ENCODE measurements at places on chromosomes 4 and X.

GRCh38 chr4:179361978-179362486 lies 1919.8 kb upstream of the AGA start:
- DNase-seq, result no peak

- DNase-seq, result no peak
These were observed 96.1 kb downstream of the AFF1 start for GRCh38 chr4:87030755-87031441.

GRCh38 chr4:61003301-61003700 lies 196.8 kb upstream of the ADGRL3 start:
- no peak for DNase-seq

GRCh38 chr4:113822555-113823290 lies 61.2 kb upstream of the CAMK2D start:
- DNase-seq, result no peak

- no peak for DNase-seq
These were observed 33.1 kb upstream of the ANXA10 start for GRCh38 chr4:168059251-168059650.

GRCh38 chr4:77009511-77010115 lies 60.1 kb downstream of the SEPTIN11 start:
- no peak for DNase-seq

DNA sequence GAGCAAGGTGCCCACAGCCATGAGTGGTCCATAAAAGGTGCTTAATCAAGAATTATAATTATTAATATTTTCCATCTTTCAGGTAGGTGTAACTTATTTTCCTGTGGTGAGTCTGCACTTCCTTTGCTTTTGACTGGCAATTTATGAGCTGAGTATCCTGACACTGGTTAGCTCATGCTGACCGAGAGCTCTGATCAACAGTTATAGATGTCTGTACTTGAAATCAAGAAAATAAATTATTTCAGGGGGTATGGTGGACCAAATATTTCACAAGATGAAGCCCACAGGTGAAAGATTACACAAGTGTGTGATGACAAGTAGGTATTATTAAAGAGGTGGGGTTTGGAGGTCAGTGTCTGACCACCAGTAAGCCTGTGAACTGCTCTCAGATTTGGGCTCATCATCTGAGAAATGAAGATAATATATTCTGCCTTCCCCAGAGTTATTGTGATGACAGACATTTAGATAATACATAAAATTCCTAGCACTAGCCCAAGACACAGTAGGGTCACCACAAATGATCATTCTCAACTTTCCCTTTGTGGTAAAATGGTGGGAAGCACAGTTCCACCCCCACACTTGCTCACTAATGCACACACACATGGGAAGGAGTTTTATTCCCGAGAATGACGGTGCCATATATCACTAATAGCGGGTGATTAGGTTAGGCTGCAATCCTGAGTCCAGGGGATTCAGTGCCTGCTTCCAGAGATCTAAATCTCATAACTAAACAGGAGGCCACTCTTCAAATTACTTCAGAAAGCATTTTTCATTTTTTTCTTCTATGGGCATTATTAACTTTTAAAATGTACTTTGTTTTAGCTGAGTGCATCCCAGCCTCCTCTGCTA lies 34.0 kb upstream of the PACRGL start:
- no peak for DNase-seq

GRCh38 chr4:26574563-26574962 lies 9.3 kb upstream of the TBC1D19 start:
- DNase-seq, result no peak

DNA sequence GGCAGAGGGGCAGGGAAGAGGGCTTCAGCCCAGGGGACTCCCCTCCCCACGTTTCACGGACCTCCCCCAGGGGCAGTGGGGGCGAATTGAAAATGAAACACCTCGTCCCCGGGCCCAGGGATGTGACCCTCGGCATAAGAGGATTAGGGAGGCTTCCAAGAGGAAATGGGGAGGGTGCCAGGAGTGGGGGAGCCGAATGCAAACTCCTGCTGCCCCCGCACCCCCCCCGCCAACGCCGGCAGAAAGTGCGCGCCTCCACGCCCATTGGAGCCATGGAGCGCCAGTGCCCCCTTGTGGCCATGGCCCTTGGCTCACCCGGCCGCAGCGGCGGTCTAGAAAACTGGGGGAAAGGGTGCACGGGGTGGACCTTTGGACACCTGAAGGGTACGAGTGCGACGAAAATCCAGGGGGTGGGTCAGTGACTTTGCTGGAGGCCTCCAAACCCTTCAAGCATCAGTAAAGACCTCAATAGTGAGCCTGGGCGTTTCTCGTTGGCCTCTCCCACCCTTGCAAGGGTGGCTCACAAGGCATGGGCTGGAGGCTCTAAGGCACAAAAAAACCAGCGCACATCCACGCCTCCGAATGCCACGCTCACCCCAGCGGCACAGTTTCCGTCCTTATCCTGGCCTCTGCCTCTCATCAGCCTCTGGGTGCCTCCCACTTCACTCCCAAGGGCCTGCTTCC lies 120.8 kb upstream of the PJA1 start:
- peak; percentile 29 for DNase-seq

GRCh38 chr4:22824091-22824490 lies 131.4 kb downstream of the GBA3 start:
- no peak for DNase-seq

DNA sequence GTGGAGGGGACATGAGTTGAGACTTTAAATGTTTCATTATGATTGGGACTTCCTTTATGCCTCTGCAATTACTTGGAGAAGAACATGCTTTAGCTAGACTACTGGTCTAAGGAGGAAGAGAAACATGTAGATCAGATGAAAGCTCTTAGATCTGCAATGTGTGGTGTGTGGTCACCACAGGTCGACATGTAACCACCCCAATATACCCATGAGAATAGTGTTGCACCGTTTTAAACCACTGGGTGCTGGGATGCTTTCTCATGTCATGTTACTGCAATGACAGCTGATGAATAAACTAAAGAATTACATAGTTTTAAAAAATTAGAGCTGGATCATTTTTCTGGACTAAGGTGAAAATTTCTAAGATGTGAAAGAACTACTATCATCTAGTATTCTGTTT lies 1039.7 kb downstream of the RAPGEF2 start:
- DNase-seq, result no peak

GRCh38 chrX:112844250-112844649 lies 3.6 kb upstream of the AMOT start:
- no peak for DNase-seq

DNA sequence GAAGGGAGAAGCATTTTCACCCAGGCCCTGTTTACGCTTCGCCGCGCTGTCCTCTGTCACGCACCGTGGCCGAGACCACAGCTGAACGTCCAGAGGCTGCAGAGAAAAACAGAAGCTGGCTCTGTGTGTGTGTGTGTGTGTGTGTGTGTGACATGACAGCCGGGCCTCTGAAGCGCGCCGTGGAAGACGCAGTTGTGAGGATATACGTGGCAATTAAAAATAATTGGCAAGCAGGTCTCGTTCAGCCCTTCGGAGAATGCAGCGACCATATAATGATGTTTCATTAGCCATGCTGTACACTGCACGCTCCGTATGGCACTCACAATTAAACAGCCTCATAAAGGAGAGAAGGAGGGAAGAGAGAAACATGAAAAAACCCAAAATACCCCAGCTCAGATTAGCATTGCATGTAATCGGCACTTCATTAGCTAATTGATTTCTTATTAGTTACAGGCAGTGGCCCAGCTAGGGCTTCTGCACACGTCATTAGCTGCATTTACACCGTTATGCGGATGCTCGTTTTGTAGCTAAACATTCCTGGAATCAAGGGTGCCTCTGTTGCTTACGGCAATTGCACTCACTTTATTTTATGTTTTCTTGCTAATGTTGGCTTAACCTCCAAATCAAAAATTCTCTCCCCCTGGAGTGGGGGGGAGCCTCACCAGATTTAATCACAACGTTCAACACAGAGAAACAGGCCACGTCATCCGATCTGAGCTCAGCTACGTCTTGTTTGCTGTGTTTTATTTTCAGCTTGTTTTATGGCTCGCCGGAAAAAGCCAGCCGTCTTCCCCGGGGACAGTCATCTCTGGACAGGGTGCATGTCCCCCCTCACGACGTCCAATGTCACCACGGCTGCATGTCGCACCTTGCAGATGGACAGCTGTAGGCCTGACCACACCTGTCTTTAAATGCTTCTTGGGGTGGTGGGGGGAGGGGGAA lies 74.6 kb upstream of the SHOX start:
- no peak for DNase-seq

- no peak for DNase-seq
These were observed 137.6 kb upstream of the TBL1X start for GRCh38 chrX:9327086-9327746.

DNA sequence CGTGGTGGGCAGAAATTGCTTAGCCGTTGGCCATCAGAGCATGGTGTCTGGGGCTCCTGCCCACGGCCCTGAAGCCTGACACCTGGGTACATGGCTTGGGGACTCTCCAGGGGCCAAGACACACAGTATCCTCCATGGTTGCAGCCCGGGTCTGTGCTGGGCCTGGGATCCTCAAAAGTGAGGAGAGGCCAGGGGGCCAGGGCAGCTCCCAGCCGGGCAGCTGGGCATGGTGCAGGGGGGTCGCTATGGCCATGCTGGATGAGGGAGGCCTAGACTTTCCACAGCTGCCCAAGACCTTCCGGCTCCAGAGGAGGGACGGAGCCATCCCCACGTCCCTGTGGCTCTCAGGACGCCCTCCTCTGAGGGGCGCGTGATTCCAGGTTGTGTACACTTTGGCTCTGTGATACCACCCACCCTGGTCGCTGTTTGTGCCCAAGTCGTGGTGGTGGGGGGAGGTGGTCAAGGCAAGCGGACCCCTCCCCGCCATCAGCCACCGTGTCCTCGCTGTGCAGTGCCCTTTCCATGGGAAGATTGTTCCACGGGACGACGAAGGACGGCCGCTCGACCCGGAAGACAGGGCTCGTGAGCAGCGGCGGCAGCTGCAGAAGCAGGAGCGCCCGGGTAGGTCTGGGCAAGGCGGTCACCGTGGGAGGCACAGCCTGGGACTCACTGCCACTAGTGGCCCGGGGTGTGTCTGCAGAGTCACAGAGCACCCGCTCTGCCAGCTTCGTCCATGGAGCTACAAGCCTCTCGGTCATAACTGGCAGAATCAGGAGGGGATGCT lies 25.7 kb downstream of the NKX1-1 start:
- DNase-seq, result no peak

GRCh38 chr4:89164400-89164799 lies 53.1 kb downstream of the TIGD2 start:
- no peak for DNase-seq

- DNase-seq, result no peak
These were observed 39.5 kb downstream of the TMEM154 start for GRCh38 chr4:152640058-152640921.

GRCh38 chr4:169139021-169139420 lies 129.0 kb upstream of the CBR4 start:
- DNase-seq, result no peak

GRCh38 chr4:53490161-53490956 lies 100.9 kb downstream of the LNX1 start:
- DNase-seq, result no peak

- DNase-seq, result no peak
These were observed 134.1 kb downstream of the CEP135 start for GRCh38 chr4:56082829-56083228.

DNA sequence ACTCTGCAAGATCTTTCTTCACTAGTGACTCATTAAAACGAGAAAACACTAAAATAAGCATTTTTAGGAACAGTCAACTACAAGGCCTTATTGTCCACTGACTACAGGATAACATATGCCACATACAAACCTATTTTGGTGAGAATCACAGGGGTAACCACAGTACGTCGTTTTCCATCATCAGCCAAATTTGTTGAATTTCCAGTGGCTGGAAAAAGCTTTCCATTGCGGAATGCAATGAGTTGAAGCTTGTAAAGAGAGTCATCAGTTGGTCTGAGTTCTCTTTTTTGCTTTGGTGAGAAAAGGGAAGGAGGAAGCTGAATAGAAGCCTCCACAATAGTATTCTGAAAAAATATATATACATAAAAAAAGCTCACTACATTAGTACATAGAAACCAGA lies 102.4 kb downstream of the ADGRA3 start:
- DNase-seq, result no peak

GRCh38 chr4:80963051-80963450 lies 67.5 kb upstream of the BMP3 start:
- DNase-seq, result no peak

DNA sequence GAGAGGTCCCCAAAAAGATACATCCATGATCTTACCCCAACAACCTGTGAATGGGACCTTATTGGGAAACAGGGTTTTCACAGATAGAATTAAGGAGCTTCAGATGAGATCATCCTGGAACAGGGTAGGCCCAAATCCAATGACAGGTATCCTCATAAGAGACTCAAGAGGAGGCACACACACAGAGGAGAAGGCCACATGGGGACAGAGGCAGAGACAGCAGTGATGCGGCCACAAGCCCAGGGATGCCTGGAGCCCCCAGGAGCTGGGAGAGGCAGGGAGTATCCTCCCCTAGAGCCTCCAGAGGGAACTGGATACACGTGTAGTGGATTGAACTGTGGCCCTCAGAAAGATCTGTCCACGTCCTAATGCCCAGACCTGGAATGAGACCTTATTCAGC lies 82.3 kb downstream of the PRKX start:
- DNase-seq, result no peak

DNA sequence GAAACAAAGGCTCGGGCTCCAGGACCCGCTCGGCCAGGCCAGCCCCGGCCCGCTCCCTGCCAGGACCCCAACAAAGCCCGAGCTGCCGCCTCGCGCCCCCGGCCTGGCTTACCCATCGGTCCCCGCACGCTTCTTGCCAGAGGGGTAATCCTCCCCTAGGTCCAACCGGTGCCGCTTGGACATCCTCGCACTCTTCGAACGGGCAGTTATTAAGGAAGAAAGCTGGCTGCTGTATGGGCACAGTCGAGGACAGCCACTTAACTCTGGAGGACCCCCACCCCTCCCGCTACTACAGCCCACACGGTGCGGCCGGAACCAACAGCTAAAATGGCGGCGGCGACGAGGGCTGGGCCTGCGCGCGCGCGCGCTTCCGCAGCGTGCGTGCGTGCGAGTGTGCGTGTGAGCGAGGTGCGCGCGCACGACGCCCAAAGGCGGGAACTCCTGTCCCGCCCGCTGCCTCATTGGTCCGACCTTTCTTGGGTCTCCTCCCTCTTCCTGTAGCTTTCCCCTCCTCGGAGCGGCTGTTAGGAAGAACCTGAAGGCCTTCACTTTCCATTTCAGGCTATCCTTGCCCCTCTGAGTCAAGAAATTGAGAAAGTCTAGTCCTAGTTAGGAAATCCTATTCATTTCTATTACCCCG lies at the start of gene DHX15:
DHX15 (minus strand) TSS at position 344 of the 640 bp plus-strand sequence; CDS start at position 183, 161 bp downstream.
- DNase-seq, result peak; percentile 90

GRCh38 chr4:82968972-82969371 lies 41.7 kb downstream of the LIN54 start:
- no peak for DNase-seq

DNA sequence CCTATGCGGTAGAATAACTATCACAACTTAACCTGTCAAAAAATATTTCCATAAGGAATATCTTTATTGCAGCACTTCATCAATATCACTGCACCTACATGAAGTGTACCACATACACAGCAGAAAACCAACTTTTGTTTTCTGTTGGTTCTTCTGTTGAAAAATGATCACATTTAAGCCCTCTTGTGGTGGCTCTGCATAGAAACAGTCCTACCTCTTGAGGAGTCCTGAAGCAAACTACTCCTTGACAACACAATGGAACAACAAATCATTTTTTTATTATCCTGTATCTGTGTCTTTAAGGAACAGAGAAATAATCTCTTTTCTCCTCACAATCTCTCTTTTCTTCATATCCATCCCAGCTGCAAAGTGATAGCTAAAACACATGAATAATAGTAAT lies 39.8 kb upstream of the ATOH1 start:
- DNase-seq, result no peak
